Natural killer cell (primary cell): ENCODE measurements at places on chromosomes 7 and 10.

DNA sequence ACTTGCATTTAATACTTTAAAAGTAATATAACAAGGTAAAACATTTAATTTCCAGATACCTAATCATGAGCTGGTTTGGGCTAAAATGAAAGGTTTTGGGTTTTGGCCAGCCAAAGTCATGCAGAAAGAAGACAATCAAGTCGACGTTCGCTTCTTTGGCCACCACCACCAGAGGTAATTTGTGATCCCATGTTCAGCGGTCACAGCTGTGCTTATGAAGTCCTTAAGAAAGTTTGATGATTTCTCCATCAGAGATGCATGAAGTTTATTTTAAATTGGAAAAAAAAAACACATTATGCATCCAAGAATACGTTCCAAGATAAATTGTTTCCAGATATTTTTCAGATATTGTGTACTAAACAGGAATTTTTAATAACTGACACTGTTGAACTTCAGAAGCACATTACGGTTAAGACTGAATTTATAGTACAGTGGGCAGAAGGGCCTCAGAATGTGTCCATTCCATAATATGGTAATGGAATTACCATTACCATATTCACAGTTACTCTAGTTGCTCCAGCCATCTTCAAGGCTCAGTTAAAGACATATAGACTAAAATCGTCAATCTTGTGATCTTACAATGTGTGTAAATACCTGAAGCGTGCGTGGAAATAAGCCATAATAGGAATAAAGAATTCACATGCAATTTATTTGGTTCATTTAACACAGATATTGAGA is 106.8 kb downstream of the ZMYND11 start:
- DNase-seq: no peak

GRCh38 chr10:93369588-93370164 is 112.5 kb downstream of the MYOF start:
- DNase-seq: no peak

GRCh38 chr10:125120053-125120710 is 40.2 kb downstream of the CTBP2 start:
- DNase-seq: no peak

GRCh38 chr7:113331155-113331898 is 213.0 kb upstream of the SMIM30 start:
- no peak for DNase-seq

- DNase-seq: no peak
Measured at GRCh38 chr10:103666087-103666761, 172.7 kb downstream of the NEURL1 start.
